ENCODE measurements at places on chromosomes 1 and 21.
A peak's percentile ranks its signal among the peaks of the same experiment; 100 is the strongest.

GRCh38 chr1:54859700-54860391, 27.1 kb downstream of the DHCR24 start:
- no peak for DNase-seq

DNA sequence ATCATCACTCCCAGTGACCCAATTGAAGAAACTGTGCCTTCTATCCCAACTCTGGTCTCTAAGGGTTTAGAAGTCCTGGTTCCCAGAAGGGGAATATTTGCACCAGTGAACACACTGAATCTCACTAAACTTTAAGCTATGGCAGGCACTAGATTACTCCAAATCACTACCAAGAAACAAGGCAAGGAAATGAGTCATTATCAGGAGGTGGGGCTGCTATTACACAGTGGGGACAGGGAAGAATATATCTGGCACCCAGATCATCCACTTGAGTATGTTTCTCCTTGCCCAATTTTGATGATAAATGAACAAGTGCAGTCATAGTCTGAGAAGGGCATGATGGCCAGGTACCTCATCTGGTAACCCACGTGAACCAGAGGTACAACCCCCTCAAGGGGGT, 7.0 kb downstream of the MRPL9 start:
- DNase-seq, result peak; percentile 9

DNA sequence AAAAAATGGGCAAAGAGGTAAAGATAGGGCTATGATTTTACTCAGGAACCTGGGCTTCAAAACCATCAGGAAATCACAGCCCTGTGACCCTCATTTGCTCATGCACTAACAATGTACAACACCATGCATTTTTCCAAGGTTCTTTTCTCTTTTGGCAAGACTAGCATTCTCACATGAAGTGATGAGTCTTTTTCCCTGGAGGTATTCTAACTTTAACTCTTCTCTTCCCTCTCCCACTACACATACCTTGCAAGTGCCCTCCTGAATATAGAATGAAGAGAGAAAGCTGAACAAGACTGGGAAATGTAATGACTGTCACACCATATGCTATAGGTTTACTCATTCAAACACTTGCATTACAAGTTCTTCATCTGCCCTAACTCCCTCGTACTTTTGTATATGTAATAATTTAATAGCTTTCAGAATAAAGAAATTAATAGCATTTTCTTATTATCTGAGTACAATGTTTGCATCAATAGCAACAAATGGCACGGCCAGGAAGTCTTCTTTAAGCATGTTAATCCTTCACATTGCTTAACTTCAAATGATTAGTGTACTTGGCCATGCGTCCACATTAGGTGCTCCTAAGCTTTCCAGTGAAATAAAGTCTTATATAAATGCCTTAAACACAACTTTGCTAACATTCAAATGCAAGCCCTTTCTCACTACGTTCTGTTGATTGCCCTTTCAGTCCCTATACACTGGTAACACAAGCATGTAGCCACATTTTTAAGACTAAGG, 1.8 kb downstream of the NIBAN1 start:
- DNase-seq, result peak; percentile 57

DNA sequence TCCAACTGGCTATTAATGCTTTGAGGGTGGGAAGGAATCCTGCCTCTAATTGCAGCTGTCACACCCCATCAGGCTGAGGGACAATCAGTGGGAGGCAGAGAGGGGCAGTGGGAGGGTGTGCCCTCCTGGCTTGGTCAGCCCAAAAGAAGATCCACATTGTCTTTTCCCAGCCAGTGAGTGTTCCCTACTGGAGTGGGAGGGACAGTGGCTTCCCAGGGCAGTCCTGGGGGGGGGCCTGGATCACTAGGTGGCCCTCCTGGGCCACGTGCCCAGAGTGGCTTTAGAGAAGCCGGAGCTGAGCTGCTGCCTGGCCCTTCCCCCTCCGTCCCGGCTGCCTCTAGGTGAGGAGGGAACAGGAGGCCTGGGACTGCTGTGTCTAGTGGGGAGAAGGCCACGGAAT, 14.0 kb downstream of the INKA2 start:
- no peak for DNase-seq

GRCh38 chr1:101283443-101283842, 46.6 kb downstream of the S1PR1 start:
- no peak for DNase-seq

- DNase-seq, result peak; percentile 35
Measured at GRCh38 chr1:118987468-118988185, 516 bp downstream of the TBX15 start.

GRCh38 chr1:197797010-197797409, 21.7 kb upstream of the DENND1B start:
- DNase-seq, result no peak

- no peak for DNase-seq
Measured at GRCh38 chr1:108534759-108535158, 25.1 kb upstream of the EEIG2 start.

- DNase-seq, result peak; percentile 23
Measured at GRCh38 chr1:2611031-2611501, 21.8 kb downstream of the MMEL1 start.

DNA sequence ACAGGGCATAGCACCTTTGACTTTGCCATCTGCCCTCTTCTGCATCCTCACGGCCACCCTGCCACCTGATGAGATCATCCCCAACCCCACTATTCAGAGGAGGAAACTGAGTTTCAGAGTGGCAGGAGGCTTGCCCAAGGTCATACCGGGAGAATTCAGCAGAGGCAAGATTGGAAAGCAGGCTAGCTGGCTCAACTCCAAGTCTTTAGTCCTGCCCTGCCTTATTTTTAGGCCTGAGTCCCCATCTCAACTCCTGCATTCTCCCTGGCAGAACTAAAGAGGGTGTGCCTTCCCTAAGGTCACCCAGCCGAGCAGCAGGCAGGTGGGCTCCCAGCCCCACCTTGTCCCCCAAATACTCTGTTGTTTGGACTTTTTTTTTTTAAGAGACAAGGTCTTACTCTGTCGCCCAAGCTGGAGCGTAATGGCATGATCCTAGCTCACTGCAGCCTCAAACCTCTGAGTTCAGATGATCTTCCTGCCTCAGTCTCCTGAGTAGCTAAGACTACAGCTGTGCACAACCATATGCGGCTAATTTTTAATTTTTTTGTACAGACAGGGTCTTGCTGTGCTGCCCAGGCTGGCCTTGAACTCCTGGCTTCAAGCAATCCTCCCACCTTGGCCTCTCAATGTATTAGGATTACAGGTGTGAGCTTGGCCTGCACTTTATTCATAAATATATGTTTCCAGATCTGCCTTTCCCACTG, 13.8 kb upstream of the FGR start:
- DNase-seq, result peak; percentile 34

- no peak for DNase-seq
Measured at GRCh38 chr21:34219334-34220060, 144.3 kb upstream of the KCNE2 start.

GRCh38 chr1:22236900-22237299, 94.0 kb upstream of the WNT4 start:
- no peak for DNase-seq

DNA sequence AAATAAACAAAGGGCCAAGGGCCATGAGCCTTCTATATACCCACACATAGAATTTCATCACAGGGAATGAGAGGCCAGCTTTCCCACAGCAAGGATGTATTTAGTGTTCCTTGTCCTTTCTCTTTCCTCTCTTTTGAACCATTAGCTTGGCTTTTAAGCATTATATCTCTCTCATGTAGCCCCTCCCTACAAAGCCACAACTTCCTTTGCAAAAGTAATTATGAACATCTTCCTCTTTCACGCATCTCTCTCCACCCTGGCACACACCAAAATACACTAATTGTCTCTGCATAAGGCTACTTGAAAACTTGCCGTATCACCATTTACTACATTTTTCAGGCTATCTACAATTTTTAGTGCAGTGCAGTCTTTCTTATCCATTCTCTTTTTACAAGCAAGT, 1.9 kb upstream of the AK5 start:
- DNase-seq, result no peak

- peak; percentile 87 for DNase-seq
Measured at GRCh38 chr1:64246294-64246917, 43.0 kb downstream of the UBE2U start.

DNA sequence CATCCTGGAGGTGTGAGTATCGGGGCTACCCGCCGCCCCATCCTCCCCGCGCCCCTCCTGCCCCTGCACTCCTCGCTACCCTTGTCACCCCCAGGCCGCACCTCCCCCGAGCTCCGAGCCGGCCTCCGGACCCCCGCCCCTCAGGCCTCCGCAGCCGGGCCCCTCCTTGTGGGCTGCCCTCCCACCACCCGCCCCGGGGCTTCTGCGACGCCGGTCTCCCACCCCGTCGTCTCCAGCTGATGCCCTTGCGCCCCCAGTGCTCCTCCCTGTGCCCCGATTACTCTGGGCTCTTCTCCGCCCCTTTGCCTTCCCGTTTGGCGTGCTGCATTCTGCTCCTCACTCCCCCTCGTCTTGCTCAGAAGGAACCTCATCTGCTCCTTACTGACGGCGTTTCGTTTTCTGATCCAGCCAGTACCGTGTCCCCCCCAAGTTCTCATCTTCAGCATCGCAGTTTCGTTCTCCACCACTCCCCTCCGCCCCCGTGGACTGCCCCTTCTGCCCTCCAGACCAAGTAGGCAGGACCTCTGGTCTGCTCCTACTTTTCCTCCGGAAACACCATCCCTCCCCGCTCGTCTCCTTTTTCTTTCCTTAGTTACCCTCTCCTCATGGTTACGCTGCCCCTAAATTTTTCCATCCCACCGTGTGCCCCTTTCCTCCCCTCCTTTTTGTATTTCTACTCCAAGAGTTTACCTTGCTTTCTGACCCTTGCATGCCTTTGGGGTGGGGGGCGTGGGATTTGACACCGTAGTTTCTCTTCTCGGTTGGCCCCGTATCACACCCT, 841 bp downstream of the SNX27 start:
- DNase-seq, result peak; percentile 66

DNA sequence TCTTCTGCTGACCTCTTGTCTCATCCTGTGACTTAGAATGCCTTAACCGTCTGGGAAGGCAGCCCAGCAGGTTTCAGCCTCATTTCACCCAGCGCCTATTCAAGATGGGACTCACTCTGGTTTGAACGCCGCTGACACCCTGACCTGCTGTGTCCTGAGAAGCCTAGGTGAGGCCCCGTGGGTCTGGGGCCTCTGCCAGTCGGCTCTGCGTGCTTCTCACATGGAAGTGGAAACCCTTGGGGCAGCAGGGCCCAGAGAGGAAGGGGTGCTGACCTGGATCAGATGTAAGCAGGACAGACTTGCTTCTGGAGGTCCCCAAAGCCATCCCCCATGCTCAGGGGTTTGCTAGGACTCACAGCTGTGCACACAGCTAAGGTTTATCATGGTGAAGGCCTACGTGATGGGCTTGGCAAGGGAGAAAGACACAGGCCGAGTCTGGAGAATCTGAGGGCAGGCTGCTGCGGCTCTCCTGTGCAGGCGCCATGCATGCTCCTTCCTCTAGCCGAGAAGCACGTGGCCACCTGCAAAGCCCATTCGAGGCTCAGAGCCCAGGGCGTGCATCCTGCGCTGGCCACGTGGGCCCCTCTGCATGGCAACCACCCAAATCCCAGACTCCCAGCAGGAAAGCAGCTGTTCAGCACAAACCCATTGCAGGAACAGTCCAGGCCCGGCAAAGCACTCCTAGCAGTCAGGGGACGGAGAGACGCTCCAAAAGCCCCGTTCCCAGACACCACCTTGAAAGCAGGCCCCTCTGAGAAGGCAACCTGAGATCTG, 3.8 kb downstream of the TRPM2 start:
- DNase-seq, result no peak

- no peak for DNase-seq
Measured at GRCh38 chr1:2879591-2879990, 78.1 kb upstream of the TTC34 start.

- no peak for DNase-seq
Measured at GRCh38 chr1:39386997-39387396, 104.4 kb upstream of the BMP8A start.

DNA sequence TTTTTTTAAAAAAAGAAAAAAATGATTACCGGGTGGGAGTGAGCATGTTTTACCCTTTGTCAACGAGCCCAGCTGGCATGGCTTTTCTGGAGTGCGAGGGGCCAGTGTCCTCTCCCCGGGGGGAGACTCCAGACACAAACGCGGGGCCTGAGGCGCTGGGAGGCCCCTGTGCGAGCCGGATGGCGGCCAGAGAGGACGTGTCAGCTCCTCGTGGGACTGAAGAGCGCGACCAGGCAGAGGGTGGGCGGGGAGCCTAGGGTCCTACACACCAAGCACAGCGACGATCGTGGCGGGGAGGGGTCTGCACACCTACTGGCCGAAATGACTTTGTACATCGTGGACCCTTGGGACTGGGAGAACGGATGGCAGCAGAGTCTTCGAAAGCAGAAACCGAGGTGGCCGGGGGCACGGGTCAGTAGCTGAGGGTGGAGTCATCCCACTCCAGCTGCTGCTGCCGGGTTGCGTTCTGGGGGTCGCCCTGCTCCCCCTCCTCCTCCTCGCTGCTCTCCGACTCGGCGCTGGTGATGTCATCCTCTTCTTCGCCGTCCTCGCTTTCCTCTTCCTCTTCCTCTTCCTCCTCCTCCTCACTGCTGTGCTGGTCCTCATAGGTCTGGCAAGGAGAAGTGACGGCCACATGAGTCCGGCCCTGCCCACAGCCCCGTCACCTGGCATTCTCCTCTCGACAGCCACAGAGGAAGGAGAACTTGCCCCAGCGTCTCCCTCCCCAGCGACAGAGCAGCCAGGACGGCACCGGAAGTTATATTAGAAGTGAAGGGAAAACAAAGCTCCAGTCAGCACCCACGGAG, 78.8 kb downstream of the PIK3CD start:
- DNase-seq, result no peak

GRCh38 chr1:164337885-164338284, 221.1 kb upstream of the PBX1 start:
- DNase-seq, result no peak

DNA sequence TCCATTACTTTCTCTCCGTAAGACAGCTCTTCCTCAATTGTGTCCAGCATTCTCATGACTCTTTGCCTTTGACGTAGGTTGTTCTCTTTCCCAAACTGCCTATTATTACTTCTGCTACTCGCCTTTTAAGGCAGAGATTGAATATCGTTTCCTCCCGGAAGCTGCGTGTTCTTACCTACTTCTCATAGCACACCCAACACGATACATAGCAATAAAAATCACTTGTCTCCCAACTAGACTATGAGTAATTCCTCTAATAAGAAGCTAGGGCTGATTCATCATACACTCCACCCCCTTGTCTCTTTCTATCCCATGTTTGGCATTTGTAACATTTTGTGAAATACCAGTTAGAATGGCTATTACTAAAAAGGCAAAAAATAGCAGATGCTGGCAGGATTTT, 55.8 kb upstream of the SGIP1 start:
- DNase-seq, result peak; percentile 68

- DNase-seq, result no peak
Measured at GRCh38 chr1:9402256-9402616, 109.5 kb downstream of the SPSB1 start.

All from adipocyte (in vitro differentiated cells).